RCC 7860 (cell line): ENCODE measurements at places on chromosomes 4 and X.

DNA sequence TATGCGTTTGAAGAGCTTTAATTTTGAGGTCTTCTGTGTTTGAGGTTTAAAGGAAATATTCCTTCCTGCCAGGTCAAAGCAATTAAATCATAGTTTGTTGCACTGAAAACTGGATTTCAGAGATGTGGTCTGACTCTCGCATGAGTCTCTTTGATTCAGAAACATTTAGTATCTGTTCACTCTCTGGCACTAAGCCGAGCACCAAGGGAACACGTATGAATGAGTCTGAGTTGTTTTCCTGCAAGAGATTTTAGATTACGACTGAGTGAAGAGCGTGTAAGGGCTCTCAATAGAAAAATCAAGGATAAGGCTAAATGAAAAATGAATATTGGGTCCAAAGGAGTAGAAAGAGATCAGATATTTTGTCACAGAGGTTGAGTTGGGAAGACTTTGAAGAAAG is 875.4 kb upstream of the PRKX start:
- no peak for DNase-seq

DNA sequence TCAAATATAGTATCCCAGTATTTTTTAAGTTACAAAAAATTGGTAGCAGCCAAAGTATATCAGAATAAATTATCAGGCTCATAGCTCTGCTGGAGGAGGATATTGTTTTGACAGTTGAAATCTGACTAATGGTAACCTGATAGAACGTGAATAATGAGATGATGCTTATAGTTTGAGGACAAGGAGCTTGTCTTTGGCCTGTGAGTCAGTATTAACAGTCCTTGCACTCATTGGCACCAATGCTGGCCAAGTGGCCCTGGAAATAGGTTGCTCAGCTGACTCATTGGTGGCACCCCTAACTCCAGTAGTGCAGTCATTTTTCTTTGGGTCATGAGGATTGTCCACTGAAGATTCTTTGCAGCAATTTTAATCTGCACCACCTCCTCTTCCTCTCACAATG is 203.3 kb upstream of the JADE1 start:
- DNase-seq: peak; percentile 75

GRCh38 chr4:7381890-7382633 is 52.7 kb downstream of the PSAPL1 start:
- DNase-seq: no peak

- no peak for DNase-seq
These were observed 8.0 kb upstream of the ARSJ start for GRCh38 chr4:113987382-113987941.

GRCh38 chr4:154014407-154015321 is 225.8 kb upstream of the SFRP2 start:
- DNase-seq: no peak
